ENCODE measurements at places on chromosomes 12 and 14.

DNA sequence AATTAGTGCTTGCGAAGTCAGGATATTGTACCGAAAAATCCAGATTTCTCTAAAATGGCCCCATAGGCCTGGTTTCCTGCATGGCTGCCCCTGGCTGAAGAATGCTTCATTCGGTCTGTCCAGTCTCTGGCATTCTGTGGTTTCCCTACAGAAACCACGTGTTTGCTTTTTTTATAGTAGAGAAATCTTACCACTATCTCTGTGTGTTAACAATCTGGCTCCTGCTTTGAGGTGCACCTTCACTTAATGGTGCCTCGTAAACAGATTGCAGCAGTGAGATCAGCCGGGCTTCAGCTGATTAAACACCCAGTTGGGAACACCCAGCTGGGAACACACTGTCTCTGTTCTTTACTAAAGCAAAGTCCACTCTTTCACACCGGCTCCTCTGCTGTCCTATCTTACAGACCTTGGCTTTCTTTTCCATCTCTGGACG lies 6.7 kb upstream of the DNAAF2 start:
- no peak for DNase-seq

GRCh38 chr14:102602421-102603292 lies 10.2 kb downstream of the RCOR1 start:
- no peak for DNase-seq

DNA sequence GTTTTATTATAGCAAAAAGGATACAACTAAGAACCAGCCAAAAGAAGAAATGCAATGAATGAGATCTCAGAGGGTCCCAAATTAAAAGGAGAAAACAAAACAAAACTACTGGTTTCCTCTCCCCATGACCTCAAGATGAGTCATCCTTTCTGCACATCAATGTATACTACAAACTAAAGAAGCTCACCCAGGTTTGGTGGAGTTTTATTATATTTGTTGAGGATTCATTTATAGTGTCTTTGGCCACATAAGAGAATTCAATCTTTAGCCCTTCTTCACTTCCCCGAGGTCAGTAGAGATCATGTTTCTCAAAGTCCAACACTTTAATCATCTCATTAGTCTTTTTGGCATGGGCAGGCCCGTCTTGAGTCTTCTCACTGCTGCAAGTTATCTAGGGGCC lies 210.6 kb downstream of the SLC6A15 start:
- no peak for DNase-seq

DNA sequence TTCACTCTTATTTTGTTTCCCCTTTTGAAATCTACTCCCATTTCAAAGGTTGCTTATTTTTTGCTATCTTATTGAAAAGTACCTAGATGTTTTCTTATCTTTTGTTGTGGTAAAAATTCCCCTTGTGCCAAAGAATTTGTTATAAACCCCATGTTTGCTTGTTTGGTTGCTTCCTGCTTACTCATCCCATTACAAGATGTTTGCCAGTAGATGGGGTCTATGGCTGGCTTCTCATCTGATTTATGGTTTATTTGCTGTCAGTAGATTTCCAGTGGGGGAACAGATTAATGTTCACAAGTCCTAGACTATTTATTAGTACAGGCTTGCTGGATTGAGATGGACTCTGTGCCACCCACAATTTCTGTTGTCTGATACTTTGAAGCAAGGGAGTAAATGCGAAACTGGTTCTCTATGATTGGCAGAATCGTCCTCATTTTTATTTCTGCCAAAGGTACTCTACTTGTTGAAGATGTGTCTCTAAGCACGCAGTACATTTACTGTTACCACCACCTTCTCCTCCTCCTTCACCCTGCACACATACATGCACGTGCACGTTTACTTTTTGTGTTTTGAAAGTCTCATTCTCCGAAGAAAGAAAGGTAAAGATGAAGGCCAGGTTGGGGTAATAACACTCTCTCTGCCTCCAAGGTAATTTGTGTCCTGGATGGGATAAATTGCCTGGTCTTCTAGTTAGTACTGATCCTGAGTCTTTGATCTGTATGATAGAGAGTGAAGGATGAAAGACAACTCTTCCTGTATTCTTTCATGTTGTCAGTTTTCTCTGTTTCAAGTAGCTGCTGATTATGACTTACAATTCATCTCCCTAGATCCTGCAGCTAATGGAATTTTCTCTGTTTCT lies 117.2 kb upstream of the ATP2B1 start:
- DNase-seq: no peak

GRCh38 chr14:103021684-103022001 lies 35.7 kb downstream of the CDC42BPB start:
- peak; percentile 64 for DNase-seq

- DNase-seq: no peak
These were observed 120.4 kb upstream of the KRR1 start for GRCh38 chr12:75631831-75632230.

- no peak for DNase-seq
These were observed 27.5 kb upstream of the PLEKHG7 start for GRCh38 chr12:92675092-92675865.

GRCh38 chr14:53537422-53538315 lies 384.5 kb upstream of the DDHD1 start:
- DNase-seq: no peak

DNA sequence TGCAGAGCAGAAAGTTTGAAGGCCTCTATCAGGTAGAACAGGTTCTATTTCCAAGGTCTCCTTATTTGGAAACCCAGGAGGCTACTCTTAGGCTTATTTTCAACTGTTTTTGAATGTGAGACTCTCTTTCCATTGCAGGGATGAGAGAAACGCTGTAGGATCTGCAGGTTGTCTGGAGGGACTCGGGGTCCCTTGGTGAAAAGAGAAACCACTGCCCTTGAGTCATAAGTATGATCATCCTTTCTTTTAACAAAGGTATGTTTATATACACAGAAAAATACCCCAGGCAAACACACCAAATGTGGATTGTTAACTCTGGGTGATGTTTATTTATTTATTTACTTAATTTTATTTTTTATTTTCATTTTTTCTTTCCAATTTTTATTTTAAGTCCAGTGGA lies 57.8 kb upstream of the MAX start:
- DNase-seq: no peak

GRCh38 chr12:12036901-12037300 lies 33.8 kb upstream of the BCL2L14 start:
- DNase-seq: no peak

DNA sequence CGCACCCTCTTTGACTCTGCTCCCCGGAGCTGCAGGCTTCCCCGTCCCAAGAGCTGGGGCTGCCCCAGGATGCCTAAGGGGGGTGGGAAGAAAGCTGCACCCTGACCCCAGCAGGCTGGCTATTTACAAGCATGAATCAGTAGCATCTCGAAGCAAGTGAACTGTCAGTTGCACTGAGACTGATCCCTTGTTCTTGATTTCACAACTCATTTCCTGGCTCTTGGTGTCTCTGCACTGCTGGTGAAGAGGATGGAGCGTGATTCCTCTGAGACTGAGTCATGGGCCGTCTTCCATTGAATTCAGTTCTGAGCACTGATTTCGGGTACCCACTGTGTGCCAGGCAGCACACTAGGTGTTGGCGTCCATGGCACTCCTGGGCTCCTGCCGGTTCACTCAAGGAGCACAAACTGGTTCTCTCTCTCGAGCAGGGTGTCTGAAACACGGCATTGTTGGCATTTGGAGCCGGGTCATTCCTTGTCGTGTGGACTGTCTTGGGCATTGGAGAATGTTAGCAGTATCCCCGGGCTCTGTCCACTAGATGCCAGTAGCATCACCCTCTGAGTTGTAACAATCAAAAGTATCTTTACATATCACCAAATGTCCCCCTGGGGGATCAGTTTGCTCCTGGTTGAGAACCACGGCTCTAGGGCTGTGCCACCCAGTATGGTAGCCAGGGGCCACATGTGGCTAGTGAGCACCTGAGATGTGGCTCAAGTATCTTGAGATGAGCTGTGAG lies 86.9 kb downstream of the RIN3 start:
- DNase-seq: no peak

- no peak for DNase-seq
These were observed 109.5 kb upstream of the PKP2 start for GRCh38 chr12:33006106-33006505.

- no peak for DNase-seq
These were observed 149.6 kb upstream of the OTX2 start for GRCh38 chr14:56959869-56960268.

DNA sequence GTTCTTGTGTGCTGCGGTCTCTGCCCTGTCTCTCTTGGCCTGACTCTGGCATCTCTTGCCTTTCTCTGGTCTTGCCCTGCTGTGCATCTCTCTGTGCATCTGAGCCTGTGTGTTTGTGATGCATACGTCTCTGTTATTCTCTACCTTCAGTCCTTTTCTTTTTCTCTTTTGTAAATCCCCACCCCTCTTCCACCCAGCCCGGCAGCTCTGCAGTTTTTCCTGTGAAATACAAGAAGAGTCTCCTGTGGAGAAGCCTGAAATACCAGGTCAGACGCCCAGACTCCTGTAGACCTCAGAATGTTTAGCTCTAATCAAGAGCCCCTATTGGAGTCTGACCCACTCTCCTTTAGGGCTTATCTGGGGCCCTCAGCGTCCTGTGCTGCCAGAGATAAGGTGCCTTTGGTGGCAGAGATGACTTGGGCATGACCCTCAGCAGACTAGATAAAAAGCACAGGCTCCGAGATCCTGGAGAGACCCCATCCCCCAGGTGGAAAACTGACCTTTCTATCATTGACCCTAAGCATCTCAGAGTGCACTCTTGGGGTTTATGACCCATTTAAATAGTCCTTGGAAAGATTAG lies 167.5 kb upstream of the SRRM4 start:
- DNase-seq: no peak

DNA sequence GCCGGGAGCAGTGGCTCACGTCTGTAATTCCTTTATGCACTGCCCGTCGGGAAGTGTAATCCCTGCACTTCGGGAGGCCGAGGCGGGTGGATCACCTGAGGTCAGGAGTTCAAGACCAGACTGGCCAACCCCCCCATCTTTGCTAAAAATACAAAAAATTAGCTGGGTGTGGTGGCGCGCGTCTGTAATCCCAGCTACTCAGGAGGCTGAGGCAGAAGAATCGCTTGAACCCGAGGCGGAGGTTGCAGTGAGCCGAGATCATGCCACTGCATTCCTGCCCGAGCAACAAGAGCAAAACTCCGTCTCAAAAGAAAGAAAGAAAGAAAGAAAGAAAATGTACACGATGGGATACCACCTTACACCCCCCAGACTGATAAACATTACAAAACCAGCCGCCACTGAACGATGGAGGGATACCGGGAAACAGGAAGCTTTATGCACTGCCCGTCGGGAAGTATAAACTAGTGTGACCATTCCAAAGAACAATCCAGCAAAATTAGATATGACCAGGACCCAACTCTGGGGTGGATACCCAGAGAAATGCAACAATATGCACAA lies 1.1 kb downstream of the ABCD4 start:
- no peak for DNase-seq

GRCh38 chr12:125140279-125141209 lies 75.3 kb downstream of the AACS start:
- no peak for DNase-seq

GRCh38 chr14:100777818-100778525 lies 47.9 kb upstream of the MEG3 start:
- no peak for DNase-seq

DNA sequence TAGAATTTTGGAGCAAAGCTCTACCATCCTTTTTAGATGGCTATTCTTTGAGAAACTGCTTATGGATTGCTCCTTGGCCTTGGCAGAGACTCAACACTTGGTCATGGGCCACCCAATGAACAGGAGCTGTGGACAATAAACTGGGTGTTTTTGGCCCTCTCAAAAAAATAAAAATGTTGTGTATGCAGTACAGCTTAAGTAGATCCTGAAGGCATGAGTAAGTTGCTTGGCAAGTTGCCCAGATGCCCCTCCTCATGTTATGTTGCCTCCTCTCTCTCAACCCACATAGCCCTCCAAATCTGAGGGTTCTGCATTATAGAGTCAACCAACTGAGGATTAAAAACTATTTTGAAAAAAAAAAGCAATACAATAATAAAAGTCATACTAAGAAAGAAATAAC lies 124.9 kb downstream of the ATP23 start:
- peak; percentile 83 for DNase-seq

DNA sequence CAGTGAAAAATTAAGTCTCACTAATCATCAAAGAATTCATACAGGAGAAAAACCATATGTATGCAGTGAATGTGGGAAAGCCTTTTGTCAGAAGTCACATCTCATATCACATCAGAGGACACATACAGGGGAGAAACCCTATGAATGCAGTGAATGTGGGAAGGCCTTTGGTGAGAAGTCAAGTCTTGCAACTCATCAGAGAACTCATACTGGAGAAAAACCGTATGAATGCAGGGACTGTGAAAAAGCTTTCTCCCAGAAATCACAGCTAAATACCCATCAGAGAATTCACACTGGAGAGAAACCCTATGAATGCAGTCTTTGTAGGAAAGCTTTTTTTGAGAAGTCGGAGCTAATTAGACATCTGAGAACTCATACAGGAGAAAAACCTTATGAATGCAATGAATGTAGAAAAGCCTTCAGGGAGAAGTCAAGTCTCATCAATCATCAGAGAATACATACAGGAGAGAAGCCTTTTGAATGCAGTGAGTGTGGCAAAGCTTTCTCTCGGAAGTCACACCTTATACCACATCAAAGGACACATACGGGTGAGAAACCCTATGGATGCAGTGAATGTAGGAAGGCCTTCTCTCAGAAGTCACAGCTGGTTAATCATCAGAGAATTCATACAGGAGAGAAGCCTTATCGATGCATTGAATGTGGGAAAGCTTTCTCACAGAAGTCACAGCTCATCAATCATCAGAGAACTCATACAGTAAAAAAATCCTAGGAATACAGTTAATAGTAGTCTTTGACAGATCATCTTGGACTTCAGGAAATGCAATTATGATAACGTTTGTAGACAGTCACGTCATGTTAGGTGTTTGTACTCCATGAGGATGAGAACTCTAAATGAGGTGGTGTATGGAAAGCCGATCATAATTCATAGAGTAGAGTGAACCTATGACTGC lies 21.1 kb downstream of the ZNF84 start:
- no peak for DNase-seq

DNA sequence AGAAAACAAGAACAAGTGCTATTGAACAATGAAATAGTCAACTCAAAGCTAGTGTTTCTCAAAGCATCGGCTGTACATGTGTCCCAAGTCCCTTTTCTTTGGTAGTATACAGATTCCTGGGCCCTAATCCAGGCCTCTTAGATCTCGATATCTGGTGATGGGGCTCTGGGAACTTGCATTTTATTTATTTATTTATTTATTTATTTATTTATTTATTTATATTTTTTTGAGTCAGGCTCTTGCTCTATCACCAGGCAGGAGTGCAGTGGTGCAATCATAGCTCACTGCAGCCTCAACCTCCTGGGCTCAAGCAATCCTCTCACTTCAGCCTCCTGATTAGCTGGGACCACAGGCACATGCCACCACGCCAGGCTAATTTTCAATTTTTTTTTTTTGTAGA lies 17.1 kb downstream of the SYNDIG1L start:
- no peak for DNase-seq

DNA sequence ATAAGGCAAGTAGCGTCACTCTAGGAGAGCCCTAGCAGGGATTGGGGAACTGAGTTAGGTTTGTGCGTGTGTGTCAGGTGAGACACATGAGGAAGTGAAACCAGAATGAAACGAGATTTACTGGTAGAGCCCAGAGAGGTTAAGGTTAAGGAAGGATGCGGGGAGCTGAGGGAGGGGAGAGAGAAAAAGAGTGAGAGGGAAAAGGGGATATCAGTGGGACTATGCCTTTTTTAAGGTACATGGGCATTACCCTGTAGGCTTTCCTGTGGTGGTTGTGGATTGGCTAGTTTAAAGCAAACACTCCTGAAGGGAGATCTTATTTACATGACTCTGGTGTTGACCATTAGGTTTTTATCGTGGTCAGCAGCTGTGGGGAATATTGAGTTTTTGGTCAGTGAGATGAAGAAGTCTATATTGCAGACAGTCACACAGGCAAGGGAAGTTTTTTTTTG lies 13.9 kb downstream of the ZDHHC17 start:
- no peak for DNase-seq

- DNase-seq: no peak
These were observed 8.7 kb upstream of the WDR89 start for GRCh38 chr14:63650256-63650952.

Measured in RWPE2 (cell line).